ENCODE measurements at places on chromosomes 5 and 9.

DNA sequence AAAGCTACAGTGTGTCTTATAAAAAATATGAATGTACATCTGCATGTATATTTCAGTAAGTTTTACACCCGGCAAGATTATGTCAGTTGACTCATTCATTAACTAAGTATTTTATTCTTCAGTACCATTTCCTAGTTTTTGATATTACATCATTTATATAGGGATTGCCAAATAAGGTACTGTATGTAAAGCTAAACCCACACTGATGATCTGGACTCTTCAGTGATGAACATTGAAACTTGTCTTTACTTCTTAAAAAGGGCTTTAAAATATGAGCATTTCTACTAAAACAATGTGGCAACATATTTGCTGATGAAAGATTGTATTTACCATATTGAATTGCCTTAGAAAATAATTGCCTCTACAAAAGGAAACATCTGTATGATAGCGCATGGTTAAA is 151.8 kb upstream of the TLX3 start:
- no peak for DNase-seq

DNA sequence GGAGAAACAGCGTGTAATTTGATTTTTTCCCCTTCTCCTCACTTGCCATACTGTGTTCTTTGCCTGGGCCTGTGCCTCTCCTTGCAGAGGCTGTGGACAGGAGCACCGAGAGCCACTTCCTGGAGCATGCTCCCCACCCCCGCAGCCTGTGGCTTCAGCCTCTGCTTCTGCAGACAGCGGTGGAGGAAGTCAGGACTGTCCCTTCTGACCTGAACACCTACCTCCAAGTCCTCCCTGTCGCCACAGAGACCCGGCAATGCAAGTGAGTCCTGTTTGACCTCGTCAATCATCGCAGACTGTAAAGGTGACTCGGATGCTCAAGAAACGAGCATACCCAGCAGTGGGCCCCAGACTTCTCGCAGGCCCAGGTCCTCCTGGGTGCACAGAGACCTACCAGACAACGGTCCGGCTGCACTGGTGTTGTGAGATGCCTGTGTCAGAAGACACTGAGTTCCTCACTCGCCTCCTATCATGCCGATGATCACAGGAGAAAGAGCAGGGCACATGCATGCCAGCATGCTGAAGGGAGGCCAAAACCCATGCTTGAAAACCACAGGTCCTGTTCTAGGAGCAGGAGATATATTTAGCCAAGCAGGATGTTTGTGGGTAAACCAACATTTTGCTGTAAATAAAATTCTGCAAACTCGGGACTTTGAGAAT is 198.8 kb downstream of the AUH start:
- DNase-seq = peak; percentile 85

GRCh38 chr5:1204693-1205242 is 3.4 kb downstream of the SLC6A19 start:
- DNase-seq = no peak

GRCh38 chr5:130102960-130103359 is 198.7 kb downstream of the CHSY3 start:
- DNase-seq = no peak

DNA sequence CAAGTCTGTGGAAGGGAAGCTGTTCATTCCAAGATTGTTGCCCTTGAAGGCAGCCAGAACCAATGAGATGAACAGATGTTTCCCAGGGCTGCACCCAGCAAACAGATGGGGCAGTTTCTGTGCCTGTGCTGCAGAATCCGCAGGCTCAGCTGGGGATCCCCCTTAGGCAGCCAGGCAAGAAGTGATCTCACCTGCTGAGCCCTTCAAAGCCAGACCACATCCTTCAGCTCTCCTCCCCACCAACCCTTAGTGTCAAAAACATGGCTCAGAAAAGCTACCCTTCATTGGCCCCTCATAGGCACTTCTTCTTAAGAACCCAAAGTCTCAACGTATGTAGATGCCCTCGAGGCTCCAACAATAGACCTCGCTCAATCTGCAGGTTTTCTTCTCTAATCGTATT is 626.7 kb downstream of the CCDC171 start:
- no peak for DNase-seq

- DNase-seq = no peak
Measured at GRCh38 chr5:161190086-161190485, 338.1 kb upstream of the ATP10B start.

DNA sequence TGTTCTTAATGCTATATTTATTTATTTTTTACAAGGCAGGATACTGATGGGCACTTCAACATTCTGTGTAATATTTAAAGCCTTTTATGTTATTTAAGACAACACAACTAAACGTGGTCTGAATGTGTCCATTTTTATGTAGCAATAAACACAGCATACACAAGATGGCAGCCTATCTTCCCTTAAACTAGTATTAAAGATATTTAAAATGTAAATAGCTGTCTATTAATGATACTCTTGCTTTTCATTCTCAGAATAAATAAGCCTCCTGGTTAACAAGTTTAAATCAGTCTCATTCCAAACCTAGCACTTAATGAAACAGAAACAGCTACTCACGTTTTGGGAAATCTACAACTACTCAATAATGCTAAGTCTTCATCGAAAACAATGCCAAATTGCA is 315.7 kb downstream of the MCTP1 start:
- no peak for DNase-seq

DNA sequence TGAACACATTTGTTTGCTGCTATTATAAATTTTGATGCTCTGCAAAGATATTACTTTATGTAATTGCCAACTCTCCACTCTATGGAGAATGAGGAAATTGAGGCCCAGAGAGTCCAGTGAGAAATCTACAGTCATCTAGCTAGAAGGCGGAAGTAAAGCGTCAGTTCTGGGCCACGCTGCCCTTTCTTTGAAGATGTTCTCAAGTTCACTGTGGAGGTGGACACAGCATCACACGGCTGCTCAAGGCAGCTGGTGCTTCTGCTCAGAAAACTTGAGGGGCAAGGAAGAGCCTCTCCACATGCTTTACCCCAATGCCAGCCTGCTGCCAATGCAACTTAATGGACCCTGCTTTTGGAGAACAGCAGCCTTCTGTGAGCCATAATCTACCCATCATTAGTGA is 96.3 kb downstream of the TTLL11 start:
- no peak for DNase-seq

DNA sequence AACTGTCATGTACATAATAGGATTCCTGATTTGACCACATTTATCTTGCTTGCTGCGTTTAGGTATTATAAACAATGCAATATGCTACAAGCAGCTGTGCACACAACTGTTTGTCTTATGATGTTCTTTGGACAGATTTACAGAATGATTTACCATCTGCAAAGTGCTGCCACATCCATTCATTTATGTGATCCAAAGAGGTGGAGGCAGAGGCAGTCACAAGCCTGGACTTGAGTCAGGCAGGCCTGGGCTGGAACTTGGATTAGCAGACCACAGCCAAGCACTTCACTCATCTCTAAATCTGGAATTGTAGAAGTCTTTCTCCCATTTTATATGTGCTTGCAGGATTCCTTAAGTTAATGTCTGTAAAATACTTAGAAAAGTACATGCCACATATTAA is 149.0 kb downstream of the INSYN2B start:
- no peak for DNase-seq

DNA sequence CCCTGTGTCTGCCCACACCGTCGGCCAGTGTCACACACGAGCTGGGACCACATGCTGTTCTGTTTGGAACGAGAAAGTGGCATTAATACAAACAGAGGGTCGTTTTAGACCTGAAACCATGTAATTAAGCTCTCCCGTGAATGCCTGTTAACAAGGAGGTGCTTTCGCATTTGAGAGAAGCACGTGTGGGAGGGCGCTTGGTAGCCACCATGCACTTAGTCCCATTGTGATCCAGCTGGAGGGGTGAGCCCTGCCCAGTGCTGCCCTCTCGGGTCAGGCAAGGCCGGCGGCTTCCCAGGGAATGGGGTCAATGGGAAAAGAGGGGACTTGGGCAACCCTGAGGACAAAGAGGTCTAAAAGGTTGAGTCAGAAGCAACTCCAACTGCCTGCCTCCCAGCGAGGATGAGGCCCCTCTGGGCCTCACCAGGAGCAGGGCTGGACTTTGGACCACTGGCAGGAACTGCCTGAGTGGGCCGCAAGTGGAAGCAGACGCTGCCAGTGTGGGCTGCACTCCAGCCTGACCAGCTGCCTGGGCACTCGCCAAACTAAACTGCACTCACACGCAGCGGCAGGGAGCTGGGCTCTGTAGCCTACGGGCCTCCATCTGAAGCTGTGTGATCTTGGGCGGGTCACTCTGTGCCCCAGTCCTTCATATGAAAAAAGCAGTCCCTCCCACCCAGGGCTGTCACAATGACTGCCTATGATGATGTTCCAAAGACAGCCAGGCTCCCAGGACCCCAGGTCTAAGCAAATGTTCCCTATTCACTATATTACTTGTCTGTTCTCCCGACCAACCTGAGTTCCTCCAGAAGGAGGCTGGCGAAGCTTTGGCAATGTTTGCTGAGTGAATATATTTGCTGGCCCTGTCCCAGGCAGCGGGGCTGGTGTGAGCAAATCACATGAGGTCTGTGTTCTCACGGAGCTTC is 195.7 kb downstream of the CDK5RAP2 start:
- no peak for DNase-seq

DNA sequence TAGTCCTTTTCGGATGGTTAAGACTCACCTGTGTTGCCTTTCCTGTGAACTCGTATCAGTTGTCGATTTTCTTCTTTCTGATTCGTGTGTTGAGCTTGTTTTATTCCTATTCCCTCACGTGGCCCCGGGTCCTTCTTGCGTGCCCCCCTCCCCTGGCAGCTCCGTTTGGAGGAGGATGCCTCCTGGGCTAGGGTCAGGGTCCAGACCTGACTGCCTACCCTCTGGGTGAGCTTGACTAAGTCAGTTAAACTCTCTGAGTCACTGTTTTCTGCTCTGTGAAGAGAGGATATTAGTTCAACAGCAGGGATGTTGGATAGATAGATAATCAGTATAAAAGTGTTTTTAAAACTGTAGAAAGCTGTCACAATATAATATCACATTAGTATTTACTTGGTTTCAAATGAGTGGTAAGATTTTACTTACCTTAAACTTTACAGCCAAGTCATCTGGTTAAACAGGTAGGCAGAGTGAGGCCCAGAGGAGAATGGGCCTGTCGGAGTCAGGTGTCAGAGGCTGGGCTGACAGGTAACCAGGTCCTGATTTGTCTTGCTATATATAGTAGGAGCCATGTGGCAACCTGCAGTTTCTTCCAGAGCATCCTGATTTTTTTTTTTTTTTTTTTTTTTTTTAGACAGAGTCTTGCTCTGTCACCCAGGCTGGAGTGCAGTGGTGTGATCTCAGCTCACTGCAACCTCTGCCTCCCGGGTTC is 24.2 kb downstream of the PPARGC1B start:
- DNase-seq = no peak

DNA sequence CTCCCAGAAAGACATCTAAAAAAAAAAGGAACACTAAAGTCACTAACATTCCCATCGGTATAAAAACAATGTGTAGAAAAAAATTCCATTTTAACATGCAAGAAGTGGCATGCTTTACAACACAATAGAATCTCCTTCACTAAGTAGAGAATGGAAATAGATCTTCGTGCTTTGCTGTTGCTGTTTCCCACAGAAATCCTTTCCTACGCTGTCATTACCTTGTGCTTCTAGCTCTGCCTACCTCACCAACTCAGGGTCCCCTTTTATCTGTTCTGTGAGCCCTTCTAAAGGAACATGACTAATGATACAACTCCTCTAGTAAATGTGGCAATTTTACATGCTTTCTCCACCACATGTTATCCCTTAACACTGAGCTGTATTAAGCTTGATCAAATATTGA is 202.9 kb downstream of the MCTP1 start:
- DNase-seq = no peak

GRCh38 chr5:16992006-16992405 is 55.9 kb upstream of the MYO10 start:
- DNase-seq = no peak

GRCh38 chr5:93360436-93361088 is 220.5 kb downstream of the NR2F1-AS1 start:
- DNase-seq = no peak

DNA sequence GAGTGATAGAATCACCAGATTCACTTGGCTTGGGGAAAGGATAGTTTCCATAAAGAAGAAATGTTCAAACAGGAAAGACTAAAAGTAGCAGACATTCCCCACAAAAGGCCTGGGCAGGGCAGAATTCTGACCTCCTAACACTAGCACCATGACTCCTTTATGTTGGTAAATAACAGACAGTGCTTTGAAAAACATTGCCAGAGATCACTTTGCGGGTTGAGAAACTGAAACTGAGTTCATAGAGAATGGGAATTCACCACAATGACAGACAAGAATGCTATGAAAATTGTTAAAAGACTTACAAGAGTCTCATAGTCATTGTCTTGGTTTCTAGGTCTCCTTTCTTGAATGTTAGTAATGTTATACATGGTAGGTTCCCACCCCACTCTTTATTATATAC is 172.5 kb upstream of the GLRA1 start:
- DNase-seq = no peak

GRCh38 chr5:169114466-169115065 is 186.4 kb downstream of the SLIT3 start:
- no peak for DNase-seq

DNA sequence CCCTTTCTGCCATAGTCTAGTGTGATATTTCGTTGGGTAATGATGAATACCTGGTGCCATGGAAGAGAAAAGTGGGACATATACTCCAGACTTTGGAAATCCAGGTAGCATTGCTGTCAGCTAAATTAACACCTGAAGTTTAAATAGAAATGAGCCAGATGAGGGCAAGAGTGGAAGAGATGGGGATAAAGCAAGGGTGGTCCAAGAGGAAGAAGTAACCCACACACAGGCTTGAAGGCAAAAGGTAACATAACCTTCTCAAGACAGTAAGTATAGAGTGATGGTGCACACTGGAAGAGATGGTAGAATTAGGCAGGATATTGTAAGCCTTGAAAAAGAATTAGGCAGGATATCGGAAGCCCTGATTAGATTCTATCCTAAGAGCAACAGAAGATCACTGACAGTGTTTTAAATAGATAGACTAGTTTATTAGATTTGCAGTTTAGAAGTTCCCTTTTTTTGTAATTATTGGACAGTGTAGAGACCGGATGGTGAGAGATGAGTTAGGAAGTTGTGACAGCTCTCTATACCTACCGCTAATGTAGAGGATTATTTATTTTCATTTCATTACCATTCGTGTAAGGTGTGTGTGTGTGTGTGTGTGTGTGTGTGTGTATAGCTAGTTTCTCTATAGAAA is 16.8 kb downstream of the ANXA1 start:
- DNase-seq = no peak

DNA sequence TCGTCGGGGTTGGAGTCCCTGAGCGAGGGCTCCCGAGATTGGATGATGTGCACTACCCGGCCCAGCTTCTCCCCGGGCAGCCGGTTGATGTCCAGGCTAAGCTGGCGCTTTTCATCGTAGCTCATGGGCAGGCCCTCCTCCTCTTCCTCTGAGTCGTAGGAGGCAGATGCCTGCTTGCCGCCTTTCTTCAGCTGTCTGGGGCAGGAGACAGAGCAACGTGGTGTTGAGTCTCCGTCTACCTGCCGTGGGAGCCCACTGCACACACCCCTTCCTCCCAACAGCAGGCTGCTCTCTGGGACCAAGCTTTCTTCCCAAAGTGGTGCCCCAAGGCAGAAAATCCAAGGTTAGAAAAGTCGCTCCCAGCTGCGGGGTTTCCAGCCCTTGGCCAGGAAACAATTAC is 10.8 kb downstream of the BRD3OS start:
- no peak for DNase-seq

All from T-helper 2 cell treated with Interferon-gamma antibody and Interleukin-4, amounts not matched to agents 5 μg/mL and 100 μg/mL, for 36 hours (primary cell).